ENCODE measurements at places on chromosomes 3 and 15.

DNA sequence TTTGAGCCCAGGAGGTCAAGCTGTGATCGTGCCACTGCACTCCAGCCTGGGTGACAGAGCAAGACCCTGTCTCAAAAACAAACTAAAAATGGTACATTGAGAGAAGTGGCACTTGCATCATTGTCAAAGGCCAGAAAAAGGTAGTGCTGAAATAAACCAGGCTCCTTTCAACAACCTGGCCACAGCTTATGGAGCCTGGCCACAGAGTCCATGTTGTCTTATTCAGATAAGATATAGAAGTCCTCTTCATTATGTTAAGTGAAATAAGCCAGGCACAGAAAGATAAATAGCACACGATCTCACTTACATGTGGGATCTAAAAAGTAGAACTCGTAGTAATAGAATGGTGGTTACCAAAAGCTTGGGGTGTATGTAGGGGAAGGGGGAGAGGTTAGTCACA lies 34.8 kb downstream of the EMC4 start:
- no peak for DNase-seq

DNA sequence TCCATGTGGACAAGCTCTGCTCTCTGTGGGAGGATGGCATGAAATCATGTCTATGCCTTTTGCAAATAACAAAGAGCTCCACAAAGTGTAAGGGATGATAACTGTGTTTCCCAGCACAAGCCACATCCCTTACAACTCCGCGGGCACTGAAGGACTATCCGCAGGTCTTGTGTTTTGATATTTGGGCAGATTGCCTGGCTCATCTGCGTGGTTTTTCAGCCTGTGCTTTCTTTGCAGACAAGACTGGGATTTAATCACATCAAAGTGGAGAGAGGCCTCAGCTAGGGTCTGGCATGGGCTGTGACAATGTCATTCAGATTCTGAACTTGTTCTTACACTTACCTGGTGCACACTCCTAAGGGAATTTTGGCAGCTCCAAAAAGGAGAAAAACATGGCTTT lies 30.2 kb upstream of the CA12 start:
- no peak for DNase-seq

GRCh38 chr3:15467227-15468181 lies 40.1 kb downstream of the EAF1 start:
- DNase-seq = no peak

DNA sequence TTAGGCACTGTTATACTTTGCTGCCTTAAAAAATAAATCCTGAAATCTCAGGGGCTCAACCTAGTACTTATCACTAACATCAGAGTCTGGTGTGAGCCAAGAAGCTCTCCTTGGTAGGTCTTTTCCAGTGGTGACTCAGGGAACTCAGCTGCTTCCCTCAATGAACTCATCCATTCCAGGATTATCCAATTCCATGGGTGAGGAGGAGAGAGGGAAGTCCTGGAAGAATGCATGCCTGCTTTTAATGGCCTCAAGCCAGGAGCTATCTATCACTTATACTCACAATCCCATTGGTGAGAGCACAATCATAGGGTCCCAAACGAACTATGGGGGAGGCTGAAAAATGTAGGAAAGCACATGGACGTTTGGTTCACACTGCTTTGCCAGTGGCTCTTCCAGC lies 113.6 kb downstream of the POLR2M start:
- no peak for DNase-seq

GRCh38 chr3:70933105-70933810 lies 620.8 kb upstream of the MDFIC2 start:
- no peak for DNase-seq

DNA sequence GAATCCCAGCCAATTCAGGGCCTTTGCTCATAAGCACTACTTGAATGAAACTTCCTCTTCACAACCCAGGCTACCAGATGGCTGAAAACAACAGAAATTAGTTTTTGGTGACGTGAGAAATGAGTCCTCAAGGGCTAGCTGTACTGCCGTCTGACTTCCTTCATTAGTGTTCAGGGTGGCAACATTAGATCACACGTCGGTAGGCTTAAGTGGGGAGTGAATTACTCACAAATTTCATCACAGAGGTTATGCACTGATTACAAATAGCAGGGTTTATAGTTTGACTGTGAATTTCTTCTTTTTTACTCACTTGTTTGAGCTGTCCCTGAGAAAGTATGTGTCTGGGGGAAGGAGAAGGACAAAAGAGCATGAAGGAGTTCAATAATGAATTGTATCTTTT lies 397.2 kb downstream of the GAP43 start:
- peak; percentile 93 for DNase-seq

- DNase-seq = no peak
Measured at GRCh38 chr15:81725590-81725989, 320.2 kb downstream of the MEX3B start.

- no peak for DNase-seq
Measured at GRCh38 chr15:41919954-41920538, 26.2 kb upstream of the SPTBN5 start.
